NCI-H1694 treated with DMSO at 0.1 percent for 48 hours (cell line): ENCODE measurements at places on chromosomes 3 and 15.

GRCh38 chr3:112807685-112808084 is 39.0 kb downstream of the CD200R1L start:
- DNase-seq: no peak

- DNase-seq: no peak
Observed at GRCh38 chr3:30934208-30934550, 39.7 kb upstream of the GADL1 start.

DNA sequence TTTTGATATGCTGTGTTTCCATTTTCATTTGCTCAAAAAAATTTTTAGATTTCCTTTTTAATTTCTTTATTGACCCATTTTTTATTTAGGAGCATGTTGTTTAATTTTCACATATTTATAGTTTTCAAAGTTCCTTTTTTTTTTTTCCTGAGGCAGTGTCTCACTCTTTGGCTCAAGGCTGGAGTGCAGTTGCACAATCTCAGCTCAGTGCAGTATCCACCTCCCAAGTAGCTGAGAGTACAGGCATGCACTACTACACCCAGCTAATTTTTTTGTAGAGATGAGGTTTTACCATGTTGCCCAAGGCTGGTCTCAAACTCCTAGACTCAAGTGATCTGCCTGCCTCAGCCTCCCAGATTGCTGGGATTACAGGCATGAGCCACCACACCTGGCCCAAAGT is 36.2 kb downstream of the PFN2 start:
- no peak for DNase-seq

- DNase-seq: no peak
Observed at GRCh38 chr3:68210635-68211034, 556.2 kb upstream of the SUCLG2 start.

- no peak for DNase-seq
Observed at GRCh38 chr3:57062101-57062631, 1.7 kb downstream of the SPATA12 start.
